ENCODE measurements at places on chromosomes 4 and X. TPM values are rescaled to one million over a fixed set of nuclear protein-coding genes. Genes with fewer than 3 reads are reported as not detected.

DCHS2 gene
- total RNA-seq: not detected

TLR8 gene
- not detected for total RNA-seq

XPNPEP2 gene
- 1.7 TPM for total RNA-seq

NDNF gene
- not detected for total RNA-seq

GPRIN3 gene
- 0.35 TPM for total RNA-seq

CHIC1 gene
- total RNA-seq: 4.4 TPM

HSD17B13 gene
- total RNA-seq: 1.1 TPM

SUV39H1 gene
- total RNA-seq: 10.5 TPM

ZNF732 gene
- total RNA-seq: 0.53 TPM

TBC1D8B gene
- total RNA-seq: 8.6 TPM

PAK3 gene
- total RNA-seq: 0.58 TPM

ANKRD50 gene
- total RNA-seq: 12.2 TPM

TMPRSS11B gene
- total RNA-seq: not detected

TNIP2 gene
- total RNA-seq: 81.0 TPM

HELT gene
- total RNA-seq: not detected

TMPRSS11A gene
- not detected for total RNA-seq

PAPSS1 gene
- 56.4 TPM for total RNA-seq

PPP1R2C gene
- not detected for total RNA-seq

CRMP1 gene
- 0.58 TPM for total RNA-seq

HDX gene
- 8.5 TPM for total RNA-seq

HAND2 gene
- total RNA-seq: 50.2 TPM

HTT gene
- total RNA-seq: 17.9 TPM

CLNK gene
- not detected for total RNA-seq

TLR1 gene
- total RNA-seq: 1.9 TPM

ZFX gene
- 45.2 TPM for total RNA-seq

ING2 gene
- total RNA-seq: 8.2 TPM

AFAP1 gene
- total RNA-seq: 53.7 TPM

HPGD gene
- total RNA-seq: not detected

FGA gene
- total RNA-seq: not detected

PF4V1 gene
- total RNA-seq: 1.6 TPM

MAGEB1 gene
- total RNA-seq: not detected

SPATA4 gene
- not detected for total RNA-seq

NKX3-2 gene
- not detected for total RNA-seq

TSPAN6 gene
- total RNA-seq: 19.8 TPM

CSN1S1 gene
- not detected for total RNA-seq

RBMXL3 gene
- not detected for total RNA-seq

N4BP2 gene
- 3.0 TPM for total RNA-seq

ANOS1 gene
- total RNA-seq: 1.4 TPM

Data from myometrial cell (primary cell).